ENCODE measurements at places on chromosomes 1 and 21.

GRCh38 chr1:42266253-42267135 lies 68.5 kb downstream of the FOXJ3 start:
- no peak for DNase-seq

GRCh38 chr1:226979517-226980121 lies 39.5 kb downstream of the COQ8A start:
- DNase-seq: no peak

GRCh38 chr21:29627905-29628304 lies 311.9 kb downstream of the GRIK1 start:
- DNase-seq: no peak

- DNase-seq: no peak
These were observed 91.3 kb downstream of the ZSCAN20 start for GRCh38 chr1:33563699-33564098.

DNA sequence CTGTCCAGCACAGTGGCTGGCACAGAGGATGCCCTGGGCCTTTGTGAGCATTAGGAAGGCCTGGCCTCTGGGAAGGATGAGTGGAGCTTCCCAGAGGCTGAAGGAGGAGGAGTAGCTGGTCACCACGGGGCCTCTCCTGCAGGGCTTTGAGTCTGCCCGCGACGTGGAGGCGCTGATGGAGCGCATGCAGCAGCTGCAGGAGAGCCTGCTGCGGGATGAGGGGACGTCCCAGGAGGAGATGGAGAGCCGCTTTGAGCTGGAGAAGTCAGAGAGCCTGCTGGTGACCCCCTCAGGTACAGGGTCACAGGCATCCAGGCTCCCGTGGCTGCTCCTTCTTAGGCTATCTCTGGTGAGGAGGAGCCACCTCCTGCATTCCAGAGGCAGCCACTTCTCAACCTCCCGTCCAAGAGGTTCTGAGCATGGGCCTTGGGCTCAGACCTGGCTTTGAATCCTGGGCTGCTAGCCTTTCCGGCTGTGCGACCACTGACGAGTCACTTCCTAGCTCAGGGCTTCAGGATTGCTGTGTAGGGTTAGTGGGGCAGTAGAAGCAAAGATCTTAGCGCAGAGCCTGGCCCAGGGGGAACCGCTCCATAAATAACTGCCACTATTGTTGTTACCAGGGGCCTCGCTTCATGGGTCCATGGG lies 14.0 kb downstream of the SESN2 start:
- no peak for DNase-seq
